ENCODE measurements at places on chromosomes 2 and 18. TPM values are rescaled to one million over a fixed set of nuclear protein-coding genes. Genes with fewer than 3 reads are reported as not detected.

Gene PAIP2B
- 2.0 TPM for total RNA-seq

Gene HAAO
- total RNA-seq = not detected

DNA sequence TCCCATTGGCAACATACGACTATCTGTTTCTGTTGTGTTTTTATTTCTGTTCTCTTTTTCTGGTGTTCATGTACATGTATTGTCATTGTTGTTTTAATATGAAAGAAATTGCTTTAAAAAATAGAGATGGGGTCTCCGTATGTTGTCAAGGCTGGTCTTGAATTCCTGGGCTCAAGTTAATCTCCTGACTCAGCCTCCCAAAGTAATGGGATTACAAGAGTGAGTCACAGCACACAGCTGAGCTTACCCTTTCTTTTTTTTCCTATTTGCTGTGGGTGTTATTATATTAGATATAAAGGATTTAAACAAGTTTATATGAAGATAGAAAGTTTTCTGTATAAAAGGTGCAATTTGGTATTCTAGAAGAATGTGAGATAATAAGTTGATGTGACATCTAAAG lies 554.6 kb downstream of the DSC3 start:
- no peak for ATAC-seq

DNA sequence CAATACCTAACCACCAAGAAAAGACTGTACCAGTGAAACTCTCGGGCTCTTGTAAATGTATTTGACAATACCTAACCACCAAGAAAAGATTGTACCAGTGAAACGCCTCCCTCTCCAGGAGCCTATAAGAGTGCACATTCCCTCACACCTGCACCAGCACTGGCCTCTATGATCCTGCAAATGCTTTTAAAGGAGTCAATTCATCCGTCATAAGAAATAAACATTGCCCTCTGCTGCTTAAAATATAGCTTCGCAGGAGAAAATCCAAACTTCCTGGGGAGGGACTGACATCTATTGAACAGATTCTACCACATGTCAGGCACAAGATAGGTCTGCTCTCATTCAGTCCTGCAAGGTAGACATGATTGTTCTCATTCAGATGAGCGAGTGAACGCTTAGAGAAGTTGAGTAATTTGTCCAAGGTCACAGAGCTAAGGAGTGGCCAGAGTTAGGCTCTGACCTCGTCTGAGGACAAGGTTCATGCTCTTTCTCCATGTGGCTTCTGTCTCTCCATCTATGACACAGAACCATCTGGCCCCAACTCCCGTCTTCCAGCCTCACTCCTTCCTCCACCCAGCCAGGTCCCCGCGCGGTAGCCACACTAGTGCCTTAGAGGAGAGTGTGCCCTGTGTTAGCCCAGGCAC lies 38.7 kb downstream of the MCFD2 start:
- ATAC-seq = no peak

DNA sequence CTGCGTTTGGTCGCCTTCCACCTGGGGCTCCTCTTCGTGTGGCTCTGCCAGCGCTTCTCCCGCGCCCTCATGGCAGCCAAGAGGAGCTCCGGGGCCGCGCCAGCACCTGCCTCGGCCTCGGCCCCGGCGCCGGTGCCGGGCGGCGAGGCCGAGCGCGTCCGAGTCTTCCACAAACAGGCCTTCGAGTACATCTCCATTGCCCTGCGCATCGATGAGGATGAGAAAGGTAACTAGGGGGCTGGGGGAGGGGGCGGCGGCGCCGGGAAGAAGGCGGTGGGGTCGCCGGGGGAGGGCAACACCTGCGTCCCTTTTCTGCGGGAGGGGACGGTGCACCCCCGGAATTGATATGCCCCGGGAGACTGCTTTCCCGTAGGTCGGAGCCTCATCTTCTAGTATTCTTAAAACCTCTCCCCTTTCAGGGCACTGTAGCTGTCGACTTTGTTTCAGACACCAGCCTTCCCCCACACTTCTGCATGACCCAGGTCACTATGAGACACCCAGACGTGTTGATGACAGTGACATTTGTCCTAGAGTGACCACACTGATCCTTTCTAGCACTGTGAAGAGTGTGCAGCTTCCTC lies 755 bp downstream of the SPAST start:
- no peak for ATAC-seq

DNA sequence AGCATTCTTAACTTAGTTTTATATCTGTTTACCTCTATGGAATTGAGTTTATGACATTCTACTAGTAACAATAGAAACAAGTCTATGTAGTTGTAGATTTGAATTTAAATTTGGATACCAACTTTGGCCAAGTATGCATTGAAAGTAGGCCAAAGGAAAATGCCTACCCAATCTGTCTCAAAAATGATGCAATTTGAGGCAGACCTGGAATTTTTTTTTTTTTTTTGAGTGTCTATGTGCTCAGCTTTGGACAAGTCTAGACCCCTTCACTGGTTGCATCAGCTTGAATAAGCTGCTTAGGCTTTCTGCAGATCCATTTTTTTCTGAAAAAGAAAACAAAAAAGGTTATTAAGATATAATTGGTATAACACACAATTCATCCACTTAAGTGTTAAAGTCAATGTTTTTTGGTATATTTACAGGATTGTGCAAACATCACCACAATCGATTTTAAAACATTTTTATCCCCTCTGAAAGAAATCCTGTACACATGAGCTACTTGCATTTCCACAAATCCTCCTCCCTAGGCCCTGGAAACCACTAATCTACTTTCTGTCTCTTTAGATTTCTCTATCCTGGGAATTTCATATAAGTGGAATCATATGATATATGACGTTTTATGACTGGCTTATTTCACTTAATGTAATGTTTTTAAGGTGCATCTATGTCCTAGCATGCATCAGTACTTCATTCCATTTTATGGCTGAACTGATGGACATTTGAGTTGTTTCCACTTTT lies 185.1 kb upstream of the CCDC68 start:
- ATAC-seq = no peak

- peak; percentile 68 for ATAC-seq
Observed at GRCh38 chr2:161625314-161625919, 1.2 kb downstream of the SLC4A10 start.

- ATAC-seq = no peak
Observed at GRCh38 chr2:121527009-121527682, 3.5 kb upstream of the RNU4ATAC start.

DNA sequence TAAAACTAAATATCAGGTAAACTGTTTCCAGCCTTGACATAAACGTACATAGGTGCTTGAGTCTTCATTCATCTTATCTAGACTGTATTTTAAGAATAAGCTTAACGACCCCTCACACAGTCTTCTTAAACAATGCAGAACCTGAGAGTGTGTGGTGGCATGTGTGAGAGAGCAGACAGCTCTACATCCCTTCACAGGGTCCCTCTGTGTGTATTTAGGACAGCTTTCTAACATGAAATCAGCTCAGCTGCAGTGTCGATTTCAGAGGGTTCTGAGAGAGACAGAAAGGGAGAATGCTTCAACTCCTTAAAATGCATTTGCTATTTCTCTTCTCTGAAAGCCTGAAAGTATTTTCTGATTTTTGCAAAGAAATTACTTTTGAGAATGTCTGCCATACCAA lies 185.2 kb downstream of the GRB14 start:
- no peak for ATAC-seq
